GM03348 (cell line): ENCODE measurements at places on chromosomes 12 and 14.

GRCh38 chr12:14563046-14563445 is 4.6 kb downstream of the PLBD1 start:
- DNase-seq: no peak

DNA sequence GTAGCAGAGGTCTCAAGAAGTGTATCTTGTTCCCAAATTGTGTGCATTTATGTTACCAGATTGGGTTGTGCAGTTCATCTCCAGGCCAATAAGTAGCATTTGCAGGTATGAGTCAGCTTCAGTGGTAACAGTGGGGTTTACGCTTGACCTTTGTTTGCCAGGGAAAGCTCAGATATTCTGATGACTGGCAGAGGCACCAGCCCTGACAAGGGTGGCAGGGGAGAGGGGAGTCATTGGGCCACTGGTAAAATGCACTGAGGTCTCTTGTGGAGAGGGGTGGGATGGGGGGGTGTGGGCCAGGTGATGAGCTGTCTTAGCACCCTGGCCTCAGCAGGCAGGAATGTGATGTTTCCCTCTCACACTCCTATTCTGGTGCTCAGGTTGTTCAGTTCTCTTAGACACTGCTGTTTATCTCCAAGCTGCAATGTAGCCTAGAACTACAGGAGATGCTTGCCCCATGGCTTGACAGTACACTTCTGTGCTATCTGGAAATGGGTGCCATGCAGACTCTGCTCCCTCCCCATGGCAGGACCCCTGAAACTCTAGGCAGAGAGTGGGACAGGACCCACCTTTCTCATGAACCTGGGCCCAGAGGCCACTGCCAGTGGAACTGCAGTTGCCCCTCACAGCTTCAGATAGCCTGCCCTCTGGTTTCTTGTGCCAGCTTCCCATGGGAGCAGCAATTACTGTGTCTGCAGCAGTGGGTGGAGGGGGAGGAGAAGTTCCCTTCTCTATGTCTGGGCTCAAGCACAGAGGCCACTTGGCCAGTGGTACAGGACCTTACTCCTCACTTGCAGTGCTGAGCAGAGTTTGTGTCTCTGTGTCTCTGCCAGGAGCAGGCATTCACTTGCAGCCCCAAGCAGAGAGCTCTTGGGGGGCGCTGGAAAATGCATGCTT is 31.9 kb downstream of the USP15 start:
- peak; percentile 2 for DNase-seq

GRCh38 chr12:113591480-113591974 is 119.9 kb upstream of the LHX5 start:
- DNase-seq: no peak

DNA sequence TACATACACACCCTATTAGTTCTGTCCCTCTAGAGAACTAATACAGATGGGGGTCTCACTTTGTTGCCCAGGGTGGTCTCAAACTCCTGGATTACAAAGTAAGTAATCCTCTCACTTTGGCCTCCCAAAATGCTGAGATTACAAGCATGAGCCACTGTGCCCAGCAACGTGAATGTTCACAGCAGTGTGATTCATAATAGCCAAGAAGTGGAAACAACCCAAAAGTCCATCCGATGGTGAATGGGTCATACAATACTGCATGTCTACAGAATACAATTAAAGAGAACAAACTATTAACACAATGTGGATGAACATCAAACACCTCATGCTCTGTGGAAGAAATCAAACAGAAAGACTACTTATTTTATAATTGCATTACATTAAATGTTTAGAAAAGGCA is 57.3 kb upstream of the SYNE2 start:
- no peak for DNase-seq

DNA sequence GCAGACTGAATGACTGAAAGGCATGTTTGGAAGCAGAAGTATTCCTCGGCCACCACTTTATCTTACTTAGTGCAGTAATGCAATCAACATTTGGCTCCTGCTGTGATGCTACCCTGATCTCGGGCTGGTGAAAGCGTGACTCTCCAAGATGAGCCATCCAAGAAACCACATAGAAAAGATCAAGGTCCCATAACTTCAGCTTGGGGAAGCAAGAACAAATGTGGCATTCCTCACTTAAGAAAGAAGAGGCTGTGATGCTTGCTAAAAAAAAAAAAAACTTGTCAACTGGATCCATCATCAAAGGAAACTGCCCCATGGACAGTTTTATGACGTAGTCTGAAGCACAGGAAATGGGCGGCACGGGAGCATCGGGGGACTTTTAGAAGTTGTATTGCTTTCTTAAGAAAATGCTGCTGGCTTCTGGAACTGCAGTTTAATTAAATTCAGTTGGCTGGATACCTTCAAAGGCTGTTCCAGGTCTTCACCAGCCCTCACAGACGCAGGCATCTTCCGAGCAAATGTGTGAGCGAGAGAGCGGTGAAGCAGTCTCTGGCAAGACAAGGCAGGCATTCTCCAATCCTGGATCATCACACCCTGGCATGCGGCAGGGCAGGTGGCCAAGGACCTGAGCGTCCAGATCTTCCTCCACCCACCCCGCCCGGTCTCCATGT is 38.2 kb upstream of the MAP1LC3B2 start:
- peak; percentile 58 for DNase-seq

GRCh38 chr14:78316052-78316451 is 145.9 kb downstream of the NRXN3 start:
- no peak for DNase-seq

GRCh38 chr12:81953541-81953940 is 194.4 kb upstream of the PPFIA2 start:
- no peak for DNase-seq

DNA sequence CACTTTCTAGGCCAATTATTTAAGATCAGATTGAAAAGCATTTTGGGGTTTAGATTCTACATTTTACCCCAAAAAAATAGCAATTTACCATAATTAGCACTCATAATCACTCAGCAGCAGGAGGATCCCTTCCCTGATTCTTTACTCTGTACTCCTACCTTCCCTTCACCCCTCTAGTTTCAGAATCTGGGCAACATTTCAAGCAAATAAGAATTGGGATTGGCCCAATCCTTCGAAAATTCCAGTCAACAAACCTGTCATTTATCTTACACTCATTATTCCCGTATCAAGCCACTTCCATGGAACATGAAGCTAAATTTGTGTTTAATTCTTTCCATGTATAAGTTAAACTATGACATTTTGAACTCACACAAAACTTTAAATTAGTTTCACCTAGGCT is 349.1 kb upstream of the USP15 start:
- no peak for DNase-seq

GRCh38 chr12:123433615-123434014 is 2.9 kb downstream of the RILPL2 start:
- no peak for DNase-seq

- DNase-seq: no peak
Measured at GRCh38 chr12:116087399-116087798, 190.1 kb downstream of the MED13L start.

DNA sequence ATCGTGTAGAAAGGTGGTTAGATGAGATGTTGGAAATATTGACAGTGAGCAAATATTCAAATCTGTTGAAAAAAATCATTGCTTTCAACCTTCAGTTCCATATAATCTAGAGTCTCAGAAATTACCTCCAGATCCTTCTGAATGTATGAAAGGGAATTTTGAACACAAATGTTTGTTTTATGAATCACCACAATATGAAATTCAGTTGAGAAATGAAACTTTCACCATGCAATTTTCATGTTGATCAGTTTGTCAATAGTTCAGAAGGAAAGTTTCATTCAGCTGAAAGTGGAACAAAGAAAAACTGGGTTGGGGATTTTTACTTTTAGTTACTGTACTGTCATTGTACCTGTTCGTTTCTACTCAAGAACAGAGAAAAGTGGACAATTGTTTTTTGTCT is 953.6 kb downstream of the SLC6A15 start:
- no peak for DNase-seq

- no peak for DNase-seq
Measured at GRCh38 chr12:104590022-104590421, 133.3 kb downstream of the CHST11 start.

GRCh38 chr14:31898838-31899528 is 178.1 kb upstream of the ARHGAP5 start:
- no peak for DNase-seq

DNA sequence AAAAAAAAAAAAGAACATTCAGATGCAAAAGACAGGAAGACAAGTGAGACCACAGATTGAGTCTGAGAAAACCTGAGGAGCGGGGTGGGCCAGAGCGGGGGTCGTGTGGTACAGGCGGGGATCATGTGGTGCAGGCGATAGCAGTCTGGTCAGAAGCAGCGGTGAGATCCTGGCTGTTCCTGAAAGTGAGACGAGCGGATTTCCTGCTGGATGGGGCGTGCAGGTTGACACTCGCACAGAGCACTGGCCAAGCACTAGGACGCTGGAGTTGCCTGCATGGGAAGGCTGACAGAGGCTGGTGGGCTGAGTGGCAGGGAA is 35.7 kb downstream of the CDC42BPB start:
- no peak for DNase-seq

DNA sequence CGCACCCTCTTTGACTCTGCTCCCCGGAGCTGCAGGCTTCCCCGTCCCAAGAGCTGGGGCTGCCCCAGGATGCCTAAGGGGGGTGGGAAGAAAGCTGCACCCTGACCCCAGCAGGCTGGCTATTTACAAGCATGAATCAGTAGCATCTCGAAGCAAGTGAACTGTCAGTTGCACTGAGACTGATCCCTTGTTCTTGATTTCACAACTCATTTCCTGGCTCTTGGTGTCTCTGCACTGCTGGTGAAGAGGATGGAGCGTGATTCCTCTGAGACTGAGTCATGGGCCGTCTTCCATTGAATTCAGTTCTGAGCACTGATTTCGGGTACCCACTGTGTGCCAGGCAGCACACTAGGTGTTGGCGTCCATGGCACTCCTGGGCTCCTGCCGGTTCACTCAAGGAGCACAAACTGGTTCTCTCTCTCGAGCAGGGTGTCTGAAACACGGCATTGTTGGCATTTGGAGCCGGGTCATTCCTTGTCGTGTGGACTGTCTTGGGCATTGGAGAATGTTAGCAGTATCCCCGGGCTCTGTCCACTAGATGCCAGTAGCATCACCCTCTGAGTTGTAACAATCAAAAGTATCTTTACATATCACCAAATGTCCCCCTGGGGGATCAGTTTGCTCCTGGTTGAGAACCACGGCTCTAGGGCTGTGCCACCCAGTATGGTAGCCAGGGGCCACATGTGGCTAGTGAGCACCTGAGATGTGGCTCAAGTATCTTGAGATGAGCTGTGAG is 86.9 kb downstream of the RIN3 start:
- peak; percentile 82 for DNase-seq

GRCh38 chr12:16880864-16881285 is 274.9 kb upstream of the LMO3 start:
- DNase-seq: no peak

DNA sequence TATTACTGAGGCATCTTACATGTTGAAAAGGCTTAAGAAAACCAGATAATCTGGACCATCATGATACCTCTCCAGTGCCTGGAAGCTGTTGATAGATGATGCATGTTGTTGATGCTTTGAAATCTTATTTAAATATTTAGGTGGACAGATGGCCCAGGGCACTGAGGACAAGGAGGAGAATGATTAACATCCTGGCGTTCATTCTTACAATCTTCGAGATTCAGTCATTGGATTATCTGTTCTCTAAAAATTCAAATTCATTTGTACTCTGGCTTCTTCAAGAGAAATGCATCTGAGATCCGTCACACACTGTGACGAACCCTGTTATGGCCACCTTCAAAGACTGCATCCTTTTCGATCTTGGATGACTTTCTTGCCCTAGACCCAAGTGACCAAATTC is 121.3 kb upstream of the IGF1 start:
- no peak for DNase-seq

DNA sequence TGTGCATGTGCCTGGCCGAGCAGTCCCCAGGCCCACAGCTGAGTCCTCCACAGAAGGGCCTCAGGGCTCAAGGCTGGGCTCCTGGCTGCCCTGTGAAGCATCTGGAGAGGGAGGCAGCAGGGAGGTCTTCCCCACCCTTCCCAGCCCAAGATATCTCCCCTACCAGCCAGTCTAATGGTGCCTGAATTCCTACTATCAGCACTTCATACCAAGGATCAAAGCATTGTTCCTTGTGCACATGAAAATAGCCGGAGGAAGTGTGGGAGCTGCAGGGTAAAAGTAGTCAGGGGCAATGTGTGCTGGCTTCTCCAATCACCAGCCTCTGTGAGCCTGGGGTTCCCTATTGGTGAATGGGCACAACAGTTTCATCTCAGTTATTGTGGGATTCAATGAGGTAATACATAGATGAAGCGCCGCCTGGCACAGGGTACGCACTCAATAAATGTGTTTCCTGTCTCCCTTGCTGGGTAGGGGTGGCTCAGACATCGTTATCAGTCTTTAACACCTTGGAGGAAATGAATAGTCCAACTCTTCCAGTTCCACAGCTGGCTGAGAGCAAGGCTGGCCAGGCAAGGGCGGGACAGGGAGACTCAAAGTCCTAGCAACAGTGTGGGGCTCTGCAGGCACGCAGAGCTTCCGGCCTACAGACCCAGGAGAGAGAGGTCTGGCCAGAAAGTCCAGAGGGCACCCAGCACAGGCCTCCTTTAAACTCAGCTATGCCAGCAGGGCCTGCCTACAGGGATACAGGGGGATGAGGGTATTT is 39.1 kb upstream of the PNMA1 start:
- DNase-seq: no peak

DNA sequence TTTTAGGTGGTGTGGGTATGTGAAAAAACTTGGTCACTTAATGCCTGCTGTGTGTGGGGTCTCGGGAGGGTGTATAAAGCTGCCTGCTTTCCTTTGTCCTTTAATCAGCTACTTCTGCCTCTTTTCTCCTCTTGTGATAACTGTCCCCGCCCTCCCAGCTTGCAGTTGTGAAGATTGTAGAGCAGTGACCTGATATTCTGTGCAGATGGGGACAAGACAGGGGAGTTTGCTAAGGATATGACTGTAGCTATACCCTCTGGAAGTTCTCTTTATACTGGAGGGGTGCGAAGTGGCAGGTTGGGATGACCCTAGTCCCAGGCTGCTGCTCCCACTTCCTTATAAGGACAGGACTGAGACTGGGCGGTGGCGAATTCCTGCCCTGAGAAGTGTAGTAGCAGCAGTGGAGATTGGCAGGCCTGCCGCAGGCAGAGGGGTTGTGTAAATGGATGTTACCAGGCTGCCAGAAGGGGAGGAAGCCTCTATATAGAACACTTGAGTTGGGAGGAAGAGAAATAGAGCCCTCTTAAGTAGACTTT is 835 bp downstream of the MYL6 start:
- DNase-seq: peak; percentile 86

- DNase-seq: no peak
Measured at GRCh38 chr14:25110106-25110505, 60.2 kb upstream of the STXBP6 start.

DNA sequence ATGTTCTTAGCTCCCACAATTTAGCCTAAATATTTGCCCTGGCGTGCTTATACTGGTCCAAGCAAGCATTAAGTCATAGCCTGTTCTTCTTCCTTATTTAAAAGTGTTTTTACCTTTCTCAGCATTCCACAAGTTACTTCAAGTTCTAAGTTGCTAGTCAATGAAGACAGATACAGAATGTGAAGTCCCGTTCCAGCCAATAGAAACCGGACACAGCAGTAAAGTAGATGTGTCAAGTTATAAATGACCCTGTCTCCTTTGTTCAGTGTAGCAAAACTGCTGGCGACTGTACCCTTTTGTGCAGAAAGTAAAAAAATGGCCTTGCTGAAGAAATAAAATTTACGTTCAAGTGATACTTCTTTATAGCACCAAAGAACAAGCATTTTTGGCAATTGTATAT is 3.9 kb downstream of the SNAPC1 start:
- no peak for DNase-seq
